HT1080 (cell line): ENCODE measurements at places on chromosomes 2 and 18.
A peak's percentile ranks its signal among the peaks of the same experiment; 100 is the strongest.

DNA sequence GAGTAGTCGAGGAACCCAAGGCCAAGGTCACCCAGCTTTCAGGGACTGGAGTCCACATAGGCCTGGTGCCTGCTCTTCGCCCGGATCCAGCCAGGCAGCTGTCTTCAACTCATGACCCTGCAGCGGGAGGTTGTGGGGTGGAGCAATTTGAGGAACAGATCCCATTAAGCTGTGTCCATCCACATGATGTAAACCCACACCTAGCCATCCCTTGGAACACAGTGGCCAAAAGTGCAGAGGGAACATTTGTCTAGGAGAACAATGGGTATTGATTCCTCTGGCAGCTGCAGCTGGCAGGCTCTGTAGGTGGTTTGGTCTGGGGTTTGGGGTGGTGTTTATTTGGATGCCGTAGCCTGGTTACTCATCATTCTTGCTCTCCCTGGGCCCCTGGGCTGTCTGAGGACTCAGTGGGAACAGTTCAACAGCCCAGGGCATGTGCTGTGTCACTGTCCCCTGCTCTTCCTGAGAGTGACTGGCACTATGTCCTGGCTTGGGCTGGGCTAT, 99.4 kb downstream of the TFCP2L1 start:
- DNase-seq: peak; percentile 81

GRCh38 chr2:38281095-38281742, 95.9 kb downstream of the ATL2 start:
- DNase-seq: no peak

- DNase-seq: no peak
Observed at GRCh38 chr2:209553913-209554312, 130.1 kb downstream of the MAP2 start.

DNA sequence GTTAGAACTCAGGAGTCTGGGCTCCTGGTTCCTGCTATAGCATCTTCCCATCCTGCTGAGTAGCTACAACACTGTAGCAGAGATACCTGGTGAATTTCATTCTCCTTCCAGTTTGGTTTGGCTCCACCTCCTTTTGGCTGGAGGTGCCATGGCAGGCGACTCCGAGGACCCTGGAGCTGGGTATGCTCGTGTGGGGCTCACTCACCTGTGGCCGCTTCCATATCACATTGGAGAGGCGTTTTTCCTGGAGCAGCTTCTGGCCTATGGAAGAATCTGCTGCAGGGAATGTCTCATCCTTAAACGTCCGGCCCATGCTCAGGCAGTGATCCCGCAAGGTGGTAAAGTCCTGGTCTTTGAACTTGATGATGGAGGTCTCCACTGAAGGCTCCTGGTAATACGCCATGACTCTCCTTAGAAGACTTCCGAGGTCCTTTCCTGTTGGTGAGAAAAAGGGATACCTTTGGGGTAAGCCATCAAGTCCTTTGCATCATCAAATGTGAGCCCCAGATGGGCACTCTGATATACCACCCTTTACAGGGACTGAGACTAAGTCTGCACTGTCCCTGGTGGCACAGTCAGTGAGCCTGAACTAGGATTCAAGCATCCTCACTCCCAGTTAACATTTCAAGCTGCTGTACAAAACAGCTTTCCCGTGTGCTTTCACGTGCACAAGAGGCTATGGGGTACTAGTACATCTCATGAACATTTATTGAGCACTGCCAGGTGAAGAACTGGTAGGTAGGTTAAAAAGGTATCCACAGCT, 20.1 kb downstream of the CAPN13 start:
- DNase-seq: no peak

GRCh38 chr2:144183727-144184126, 336.2 kb downstream of the ZEB2 start:
- no peak for DNase-seq

- DNase-seq: no peak
Observed at GRCh38 chr18:76370201-76370600, 124.8 kb downstream of the ZNF516 start.

- DNase-seq: no peak
Observed at GRCh38 chr18:13379062-13379865, 160.7 kb downstream of the LDLRAD4 start.

DNA sequence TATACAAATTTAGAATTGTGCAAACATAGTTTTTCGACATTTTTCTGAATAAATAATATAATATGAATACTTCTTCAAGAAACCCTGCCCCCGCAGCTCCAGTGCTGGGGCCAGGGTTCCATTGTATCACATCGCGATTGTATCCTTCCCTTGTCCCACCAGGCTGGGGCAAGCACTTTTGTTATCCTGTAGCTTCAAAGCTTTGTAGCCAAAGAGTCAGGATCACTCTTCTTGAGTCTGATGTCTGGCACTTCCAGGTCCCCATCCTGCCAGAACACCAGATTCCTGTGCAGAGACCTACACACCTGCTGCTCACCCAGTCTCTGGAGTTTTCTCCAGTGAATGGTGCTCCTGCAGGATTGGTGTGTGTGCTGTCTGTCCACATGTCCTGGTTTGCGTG, 186.9 kb downstream of the ASB1 start:
- no peak for DNase-seq

DNA sequence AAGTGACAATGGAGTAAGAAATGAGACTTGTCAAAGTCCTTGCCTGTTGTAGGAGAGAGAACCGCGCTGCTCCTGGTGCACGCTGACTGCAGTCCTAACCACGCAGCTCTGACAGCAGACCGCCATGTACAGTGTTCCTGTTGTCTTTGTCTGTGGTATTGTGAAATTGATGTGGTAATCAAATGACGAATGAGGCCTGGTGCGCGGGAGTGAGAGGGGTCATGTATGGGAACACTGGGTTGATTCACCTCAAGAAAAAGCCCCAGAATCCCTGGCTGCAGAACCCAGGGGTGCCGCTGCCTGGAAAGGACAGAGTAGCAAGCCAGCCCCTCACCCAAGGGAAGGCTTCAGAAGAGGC, 64.0 kb downstream of the INPP4A start:
- DNase-seq: no peak

DNA sequence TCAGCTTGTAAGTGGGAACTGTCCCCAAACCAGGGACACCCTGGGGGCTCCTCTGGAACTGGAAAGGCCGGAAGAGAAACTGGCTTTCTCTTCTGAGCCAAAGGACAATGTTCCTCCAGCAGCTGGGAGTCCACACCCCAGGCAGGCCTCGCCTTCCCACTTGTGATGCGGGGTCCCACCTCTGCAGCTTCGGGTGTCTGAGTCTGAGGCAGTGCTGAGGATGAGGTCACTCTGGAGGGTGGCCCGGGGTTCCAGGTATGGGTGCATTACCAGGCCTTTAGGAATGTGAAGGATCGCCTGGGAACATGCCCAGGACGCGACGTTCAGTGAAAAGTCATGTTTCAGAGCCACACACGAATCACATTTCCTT, 18.2 kb upstream of the BOK start:
- DNase-seq: no peak

GRCh38 chr2:237978058-237978712, 11.4 kb downstream of the UBE2F start:
- no peak for DNase-seq

GRCh38 chr2:98871506-98871905, 64.5 kb downstream of the CRACDL start:
- no peak for DNase-seq

DNA sequence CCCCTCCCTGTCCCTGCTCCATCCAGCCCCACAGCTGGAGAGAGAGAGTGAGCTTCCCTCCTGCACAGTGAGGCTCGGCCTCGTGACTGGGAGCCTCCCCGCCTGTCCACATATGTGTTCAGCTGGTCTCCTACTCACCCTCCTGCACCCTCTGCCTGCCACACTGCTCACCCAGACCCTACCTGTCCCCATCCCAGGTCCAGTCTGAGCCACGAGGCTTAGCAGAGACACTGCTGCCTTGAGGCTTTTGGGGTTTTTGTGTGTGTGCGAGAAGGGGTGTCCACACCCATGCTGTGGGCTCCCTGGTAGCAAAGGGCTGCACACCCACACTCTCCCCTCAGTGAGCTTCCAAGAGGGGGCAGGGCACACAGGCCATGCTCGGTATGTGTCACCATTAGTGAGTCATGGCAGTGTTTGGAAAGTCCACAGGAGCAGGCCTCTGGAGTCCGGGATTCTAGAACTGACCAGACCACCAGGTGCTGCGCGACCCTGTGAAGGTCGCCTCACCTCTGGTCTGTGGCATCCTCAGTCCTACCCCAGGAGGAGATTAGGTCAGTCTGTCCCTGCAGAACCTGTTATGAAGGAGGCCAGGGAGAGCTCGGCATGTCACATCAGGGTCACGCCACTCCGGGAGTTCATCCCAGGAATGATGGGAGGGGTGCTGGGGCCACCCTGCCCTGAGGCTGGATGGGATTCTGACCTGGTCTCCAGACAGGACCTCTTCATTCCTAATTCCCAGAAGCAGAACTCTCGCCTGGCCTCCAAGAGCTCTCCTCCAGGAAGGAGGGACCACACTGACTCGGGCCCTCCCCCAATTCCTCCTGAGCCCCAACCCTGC, 39.9 kb upstream of the SMAD7 start:
- DNase-seq: peak; percentile 47

GRCh38 chr2:139241286-139241685, 461.1 kb upstream of the NXPH2 start:
- no peak for DNase-seq

- peak; percentile 35 for DNase-seq
Observed at GRCh38 chr18:22106536-22107292, 62.7 kb upstream of the GATA6 start.

- no peak for DNase-seq
Observed at GRCh38 chr18:74276609-74277008, 15.2 kb downstream of the CYB5A start.

- no peak for DNase-seq
Observed at GRCh38 chr2:219126555-219126954, 34.1 kb downstream of the NHEJ1 start.

DNA sequence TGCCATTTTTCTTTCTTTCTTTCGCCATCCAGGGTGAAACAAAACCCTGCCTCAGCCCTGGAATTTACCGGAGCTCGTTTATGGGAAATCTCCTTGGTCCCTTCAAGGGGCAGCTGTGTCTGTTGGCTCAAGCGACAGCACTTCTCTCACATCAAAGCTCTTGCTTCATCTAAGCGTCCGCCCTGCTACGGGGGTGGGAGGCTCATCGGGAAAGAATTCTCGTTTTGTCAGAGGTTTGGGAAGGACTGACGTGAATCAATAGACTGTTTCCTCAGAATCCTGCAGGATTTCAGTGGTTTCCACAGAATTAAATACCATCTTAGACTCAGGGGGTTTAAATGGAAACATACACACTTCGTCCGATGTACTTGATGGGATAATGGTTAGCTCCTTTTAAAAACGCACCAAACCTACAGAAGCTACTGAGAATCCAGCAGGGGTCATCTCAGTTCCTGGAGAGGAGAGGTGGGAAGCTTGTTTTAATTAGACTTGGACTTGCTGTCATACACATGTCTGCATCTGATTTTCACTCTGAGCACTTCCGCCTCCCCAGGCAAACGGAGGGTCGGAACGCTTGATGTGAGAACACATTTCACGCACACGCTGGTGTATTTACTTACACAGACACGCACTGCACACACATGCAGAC, 91.6 kb downstream of the ASB1 start:
- DNase-seq: no peak

DNA sequence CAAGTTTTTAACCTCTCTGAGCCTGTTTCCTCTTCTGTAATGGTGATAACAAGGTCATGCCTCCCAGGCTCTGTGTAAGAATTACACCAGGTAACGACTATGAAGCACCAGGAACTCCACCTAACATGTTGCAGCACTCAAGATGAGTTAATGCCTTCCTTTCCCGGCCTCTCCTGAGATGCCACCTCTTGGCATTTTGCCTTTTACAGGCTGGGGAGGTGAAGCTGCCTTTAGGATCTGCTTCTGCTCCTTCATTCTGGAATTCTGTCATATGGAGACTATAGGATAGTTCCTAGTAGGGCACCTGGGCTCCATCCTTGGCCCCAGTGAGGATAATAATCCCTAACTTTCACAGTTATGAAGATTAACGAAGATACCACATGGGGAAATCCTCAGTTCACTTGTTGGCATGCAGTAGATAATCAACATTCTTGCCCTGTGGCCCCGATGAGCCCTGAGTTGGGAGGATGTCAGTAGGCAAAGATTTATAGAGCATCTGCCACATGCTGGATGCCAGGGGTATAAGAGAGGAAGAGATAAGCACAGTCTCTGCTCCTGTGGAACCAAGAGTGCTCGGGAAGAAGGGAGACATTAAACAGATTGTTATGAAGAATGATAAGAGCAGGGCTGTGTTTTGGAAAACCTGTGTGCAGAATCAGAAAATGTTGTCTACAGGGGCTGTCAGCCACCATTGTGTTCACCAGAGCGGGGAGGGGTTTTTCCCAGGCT, 43.9 kb upstream of the KCNF1 start:
- no peak for DNase-seq

DNA sequence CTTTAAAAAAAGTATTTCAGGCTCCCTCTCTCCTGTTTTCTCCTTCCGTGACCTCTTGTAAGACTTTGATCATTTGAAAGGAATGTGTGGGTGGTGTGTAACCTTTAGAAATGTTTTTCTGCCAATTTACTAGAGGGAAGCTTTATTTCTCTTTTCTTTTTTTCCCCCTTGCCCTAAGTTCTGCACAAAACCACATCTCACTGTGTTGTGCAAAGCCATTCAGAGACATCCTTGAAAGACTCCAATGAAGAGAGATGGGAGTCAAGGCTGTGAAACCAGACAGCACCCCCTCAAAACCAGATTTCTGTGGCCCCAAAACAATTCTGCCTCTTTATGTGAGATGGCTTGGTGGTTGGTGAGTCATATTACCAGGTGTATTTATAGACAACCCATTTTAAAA, 184.6 kb upstream of the ERBB4 start:
- peak; percentile 22 for DNase-seq

DNA sequence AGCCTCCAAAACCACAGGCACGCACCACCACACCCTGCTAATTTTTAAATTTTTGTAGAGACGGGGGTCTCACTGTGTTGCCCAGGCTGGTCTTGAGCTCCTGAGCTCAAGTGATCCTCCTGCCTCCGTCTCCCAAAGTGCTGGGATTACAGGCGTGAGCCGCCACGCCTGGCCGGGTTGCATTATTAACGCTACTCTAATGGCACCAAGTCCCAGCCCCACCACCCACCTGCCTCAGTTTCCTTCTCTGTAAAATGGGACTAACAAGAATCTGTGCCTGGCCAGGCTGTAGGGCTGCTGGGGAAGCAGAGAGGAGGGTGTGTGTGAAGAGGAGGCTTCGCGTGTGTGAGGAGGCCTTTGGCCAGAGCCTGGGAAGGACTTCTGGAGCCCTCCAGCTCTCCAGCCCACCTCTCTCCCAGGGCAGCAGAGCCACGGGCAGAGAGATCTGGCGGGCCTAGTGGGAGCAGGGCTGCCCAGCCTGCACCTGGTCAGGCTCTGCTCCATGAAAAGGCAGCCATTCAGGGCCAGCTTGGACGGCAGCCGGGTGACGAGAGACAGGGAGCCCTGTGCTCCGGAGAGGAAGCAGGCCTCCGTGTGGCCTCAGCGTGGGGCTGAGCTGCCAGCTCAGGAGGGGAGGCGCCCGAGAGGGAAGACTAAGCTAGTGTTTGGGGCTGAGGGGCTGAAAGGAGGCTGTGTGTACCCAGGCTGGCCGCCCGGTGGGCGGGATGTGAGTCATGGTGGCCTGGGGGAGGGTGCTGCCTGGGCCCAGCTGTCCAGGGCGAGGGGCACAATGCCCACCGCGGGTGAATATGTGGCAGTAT, 7.4 kb upstream of the B3GNT7 start:
- DNase-seq: peak; percentile 94
